ENCODE measurements at places on chromosomes 3 and 15. TPM values are rescaled to one million over a fixed set of nuclear protein-coding genes. Genes with fewer than 3 reads are reported as not detected.
A peak's percentile ranks its signal among the peaks of the same experiment; 100 is the strongest.

IL5RA gene
- 0.18 TPM for total RNA-seq

SPATA12 gene
- total RNA-seq: not detected

DNA sequence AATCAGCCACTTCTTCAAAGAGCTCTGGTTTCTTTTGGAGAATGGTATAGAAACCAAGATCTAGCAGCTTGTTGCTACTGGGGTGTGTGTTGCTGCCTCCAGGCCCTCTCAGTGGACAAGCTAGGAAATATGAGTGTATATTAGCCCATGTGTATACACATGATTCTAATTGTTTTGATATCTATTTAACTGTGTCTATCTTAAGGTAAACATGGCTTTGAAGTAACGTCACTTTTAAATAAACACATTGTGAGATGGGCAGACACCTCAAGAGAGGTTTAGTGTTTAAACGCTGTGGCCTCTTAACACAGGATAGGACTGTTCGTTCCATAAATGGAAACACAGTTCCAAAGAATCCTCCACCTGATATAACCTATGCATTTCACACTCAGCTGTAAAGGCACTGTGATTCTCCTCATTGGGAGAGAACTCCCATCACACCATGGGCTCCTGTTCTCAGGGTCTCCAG is 87.0 kb downstream of the GMPS start:
- DNase-seq: no peak
- no peaks in the 10 kb centered on the region for H3K36me3 ChIP-seq
- no peaks in the 10 kb centered on the region for H3K4me1 ChIP-seq

- peak overlapping the region; percentile 72 for H3K27ac ChIP-seq
- no peaks in the 10 kb centered on the region for H3K27me3 ChIP-seq
- no peaks in the 10 kb centered on the region for H3K4me1 ChIP-seq
- DNase-seq: no peak
Observed at GRCh38 chr3:138774529-138775253, 60.0 kb downstream of the PIK3CB start.

- H3K36me3 ChIP-seq: no peaks in the 10 kb centered on the region
- no peak for DNase-seq
- H3K4me1 ChIP-seq: no peaks in the 10 kb centered on the region
- H3K4me3 ChIP-seq: no peak overlapping the region
- no peaks in the 10 kb centered on the region for H3K27me3 ChIP-seq
Observed at GRCh38 chr3:197168606-197169005, 129.8 kb downstream of the DLG1 start.

DNA sequence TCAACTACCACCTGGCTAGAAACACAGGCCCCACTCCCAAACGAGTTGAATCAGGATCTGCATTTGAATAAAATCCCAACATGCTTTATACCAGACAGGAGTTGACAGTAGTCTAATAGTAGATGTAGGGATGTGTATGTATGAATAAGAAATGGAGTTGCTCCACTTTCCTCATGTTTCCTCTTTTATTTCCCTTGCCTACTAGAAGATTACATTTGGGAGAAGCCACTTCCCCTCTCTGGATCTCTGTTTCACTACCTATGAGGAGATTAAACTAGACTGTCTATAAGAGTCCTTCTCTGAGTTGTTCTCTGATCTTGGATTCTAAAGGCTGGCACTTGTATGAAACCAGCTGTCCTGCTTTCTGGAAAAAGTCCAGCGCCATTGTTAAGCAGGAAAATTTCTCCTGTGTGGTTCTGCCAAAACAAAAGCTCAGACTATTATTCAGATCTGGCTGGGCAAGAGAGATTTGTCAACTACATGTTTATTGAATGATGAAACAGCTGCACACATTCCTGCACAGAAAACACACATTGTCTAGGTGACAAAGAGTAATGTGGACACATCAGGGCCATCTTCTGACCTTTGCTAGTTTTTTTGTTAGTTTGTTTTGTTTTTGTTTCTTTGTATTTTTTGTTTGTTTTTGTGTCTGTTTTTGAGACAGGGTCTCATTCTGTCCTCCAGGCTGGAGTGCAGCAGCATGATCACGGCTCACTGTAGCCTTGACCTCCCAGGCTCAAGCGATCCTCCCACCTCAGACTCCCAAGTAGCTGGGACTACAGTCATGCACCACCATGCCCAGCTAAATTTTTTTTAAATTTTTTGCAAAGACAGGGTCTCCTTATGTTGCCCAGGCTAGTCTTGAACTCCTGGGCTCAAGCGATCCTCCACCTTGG is 29.9 kb downstream of the ACP3 start:
- no peaks in the 10 kb centered on the region for H3K27me3 ChIP-seq
- H3K4me1 ChIP-seq: no peaks in the 10 kb centered on the region
- no peak for DNase-seq
- H3K36me3 ChIP-seq: no peaks in the 10 kb centered on the region
- H3K27ac ChIP-seq: no peak overlapping the region
- no peak overlapping the region for H3K4me3 ChIP-seq

DNA sequence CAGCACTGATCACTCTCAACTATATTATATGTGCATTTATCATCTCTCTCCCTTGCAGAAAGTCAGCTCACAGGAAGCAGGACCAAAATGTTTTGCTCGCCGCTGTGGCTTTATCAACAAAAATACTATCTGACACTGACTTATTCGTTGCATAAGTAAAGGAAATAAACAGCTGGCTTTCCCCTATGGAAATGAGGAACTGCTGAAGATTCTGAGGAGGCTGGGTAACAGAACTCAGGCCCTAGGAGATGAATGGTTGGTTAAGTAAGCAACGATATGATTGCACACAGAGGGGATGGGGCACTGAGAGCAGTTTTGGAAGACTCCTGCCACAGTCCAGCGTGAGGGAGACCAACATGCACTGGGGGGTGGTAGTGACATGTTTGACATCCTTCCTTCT is 181.1 kb downstream of the STT3B start:
- H3K27me3 ChIP-seq: no peaks in the 10 kb centered on the region
- no peaks in the 10 kb centered on the region for H3K4me1 ChIP-seq
- DNase-seq: no peak
- H3K27ac ChIP-seq: no peak overlapping the region
- no peaks in the 10 kb centered on the region for H3K36me3 ChIP-seq

DNA sequence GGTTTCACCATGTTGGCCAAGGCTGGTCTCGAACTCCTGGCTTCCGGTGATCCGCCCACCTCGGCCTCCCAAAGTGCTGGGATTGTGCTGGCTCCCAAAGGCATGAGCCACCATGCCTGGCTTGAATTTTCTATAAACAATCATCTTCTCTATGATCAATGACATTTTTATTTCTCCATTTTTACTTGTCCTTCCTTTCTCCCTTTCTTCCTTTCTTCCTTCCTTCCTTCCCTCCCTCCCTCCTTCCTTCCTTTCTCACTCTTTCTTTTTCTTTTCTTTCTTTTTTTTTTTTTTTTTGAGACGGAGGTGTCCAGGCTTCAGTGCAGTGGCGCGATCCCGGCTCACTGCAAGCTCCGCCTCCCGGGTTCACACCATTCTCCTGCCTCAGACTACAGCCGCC is 8.6 kb upstream of the KPNA1 start:
- H3K4me3 ChIP-seq: no peak overlapping the region
- no peaks in the 10 kb centered on the region for H3K4me1 ChIP-seq
- DNase-seq: no peak
- no peaks in the 10 kb centered on the region for H3K27me3 ChIP-seq
- no peaks in the 10 kb centered on the region for H3K36me3 ChIP-seq

DNA sequence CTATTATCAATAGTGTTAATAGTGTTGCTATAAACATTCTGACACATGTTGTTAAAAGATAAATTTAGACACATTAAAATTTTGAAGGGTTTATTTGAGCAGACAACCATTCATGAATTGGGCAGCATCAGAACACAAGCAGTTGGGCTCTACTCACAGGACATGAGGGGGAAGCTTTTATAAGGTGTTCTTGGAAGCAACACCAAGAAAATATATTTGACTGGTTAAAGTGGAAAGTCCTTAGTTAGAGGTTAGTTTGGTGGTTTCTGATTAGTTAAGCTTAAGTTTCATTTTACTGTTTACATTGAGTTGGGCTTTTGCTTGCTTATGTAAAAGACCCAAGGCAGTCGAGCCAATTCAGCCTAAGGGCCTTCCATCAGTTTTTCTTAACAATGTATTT is 220.7 kb downstream of the CD47 start:
- no peaks in the 10 kb centered on the region for H3K27me3 ChIP-seq
- no peaks in the 10 kb centered on the region for H3K4me1 ChIP-seq
- H3K27ac ChIP-seq: no peak overlapping the region
- DNase-seq: no peak
- H3K36me3 ChIP-seq: no peaks in the 10 kb centered on the region

DNA sequence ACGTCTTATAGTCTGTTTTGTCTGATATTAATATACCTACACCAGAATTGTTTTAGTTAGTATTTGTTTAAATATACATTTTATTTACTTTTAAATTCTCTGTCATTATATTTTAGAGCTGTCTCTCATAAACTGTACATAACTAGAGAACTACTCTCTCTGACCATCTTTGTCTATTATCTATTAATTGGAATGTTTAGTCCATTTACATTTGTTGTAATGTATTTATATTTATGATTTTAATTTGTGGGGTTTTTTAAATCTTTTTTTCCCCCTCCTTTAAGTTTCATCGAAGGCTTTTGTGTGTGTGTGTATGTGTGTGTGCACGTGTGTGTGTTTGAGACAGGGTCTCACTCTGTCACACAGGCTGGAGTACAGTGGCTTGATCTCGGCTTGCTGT is 47.1 kb downstream of the ITPR1 start:
- H3K27ac ChIP-seq: no peak overlapping the region
- DNase-seq: no peak
- H3K36me3 ChIP-seq: no peaks in the 10 kb centered on the region

- no peaks in the 10 kb centered on the region for H3K4me1 ChIP-seq
- no peaks in the 10 kb centered on the region for H3K27me3 ChIP-seq
- H3K36me3 ChIP-seq: no peaks in the 10 kb centered on the region
- H3K4me3 ChIP-seq: no peak overlapping the region
- no peak overlapping the region for H3K27ac ChIP-seq
- no peak for DNase-seq
Observed at GRCh38 chr15:79339588-79340314, 28.8 kb downstream of the TMED3 start.

- no peak overlapping the region for H3K27ac ChIP-seq
- peaks cover 6% of the 10 kb centered on the region for H3K4me1 ChIP-seq
- H3K27me3 ChIP-seq: no peaks in the 10 kb centered on the region
- DNase-seq: no peak
Observed at GRCh38 chr3:7382293-7383010, 521.5 kb downstream of the GRM7 start.

DNA sequence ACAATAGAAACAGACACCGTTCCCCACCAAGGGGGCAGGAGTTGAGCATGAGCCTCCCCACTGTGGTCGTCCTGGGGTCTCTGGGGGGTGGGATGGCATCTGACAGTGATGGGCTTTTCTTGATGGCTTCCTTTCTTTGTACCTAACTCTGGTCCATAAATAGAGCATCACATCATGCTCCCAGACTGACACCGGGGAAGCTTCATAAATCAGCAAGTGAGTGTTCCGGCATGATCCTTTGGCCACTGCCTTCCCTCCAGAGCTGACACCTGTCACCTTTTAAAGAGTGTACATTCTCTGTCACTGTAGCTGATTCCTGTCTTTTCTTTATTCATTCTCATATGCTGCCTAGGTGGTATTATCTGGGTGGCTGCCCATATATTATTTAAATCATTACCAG is 129.9 kb downstream of the ROBO2 start:
- H3K36me3 ChIP-seq: no peaks in the 10 kb centered on the region
- no peaks in the 10 kb centered on the region for H3K27me3 ChIP-seq
- no peaks in the 10 kb centered on the region for H3K4me1 ChIP-seq
- H3K4me3 ChIP-seq: no peak overlapping the region
- H3K27ac ChIP-seq: no peak overlapping the region
- DNase-seq: no peak

DNA sequence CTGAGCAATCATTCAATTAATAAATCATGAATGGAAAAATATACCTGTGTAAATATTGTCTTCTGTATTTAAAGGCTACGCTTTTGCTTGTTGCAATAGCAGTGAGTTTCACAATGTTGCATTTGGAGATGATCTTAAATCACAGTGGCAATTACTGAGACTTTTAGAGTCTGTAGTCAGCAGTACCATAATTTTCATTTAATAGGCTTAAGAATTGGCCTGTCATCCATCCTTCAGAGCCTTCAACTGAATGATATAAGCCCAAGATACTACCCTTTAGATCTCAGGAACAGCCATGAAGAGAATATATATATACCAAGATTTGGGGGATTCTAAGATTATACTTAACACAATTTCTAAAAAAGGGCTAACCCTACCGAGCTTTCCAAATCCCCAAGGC is 458.1 kb downstream of the GBE1 start:
- no peak for DNase-seq
- no peak overlapping the region for H3K27ac ChIP-seq
- no peaks in the 10 kb centered on the region for H3K27me3 ChIP-seq
- no peaks in the 10 kb centered on the region for H3K4me1 ChIP-seq

GRCh38 chr3:122577409-122578031 is at the start of gene PARP15:
TSS of gene PARP15 (plus strand) at chr3:122577650. CDS start at chr3:122577668, 18 bp downstream.
- no peak within 1 kb of the TSS for H3K4me3 ChIP-seq
- H3K36me3 ChIP-seq: no peaks in the 10 kb centered on the region
- H3K27ac ChIP-seq: no peak within 1 kb of the TSS
- DNase-seq: peak; percentile 46
- H3K4me1 ChIP-seq: no peaks in the 10 kb centered on the region

DNA sequence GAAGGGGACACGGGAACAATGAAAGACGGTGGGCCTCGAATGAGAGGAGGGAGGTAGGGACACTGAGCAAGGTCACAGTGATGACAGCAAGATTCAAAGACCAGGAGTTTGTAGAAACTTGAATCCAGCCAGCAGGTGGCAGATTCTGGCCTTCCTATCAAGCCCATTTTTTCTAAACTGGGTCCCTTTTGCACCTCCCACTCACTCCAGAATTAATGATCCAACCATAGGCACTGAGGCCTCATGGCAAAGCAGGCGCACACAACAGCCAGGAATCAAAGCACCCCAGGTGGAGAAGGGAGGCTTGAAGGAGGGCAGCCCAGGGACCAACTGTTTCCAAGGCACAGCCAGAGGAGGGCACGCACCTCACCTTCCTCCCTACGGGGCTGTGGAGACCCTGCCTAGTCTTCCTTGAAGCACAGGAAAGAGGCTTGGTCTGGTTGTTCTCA is 90.2 kb downstream of the ANP32A start:
- H3K36me3 ChIP-seq: no peaks in the 10 kb centered on the region
- no peak overlapping the region for H3K4me3 ChIP-seq
- no peak overlapping the region for H3K27ac ChIP-seq

DNA sequence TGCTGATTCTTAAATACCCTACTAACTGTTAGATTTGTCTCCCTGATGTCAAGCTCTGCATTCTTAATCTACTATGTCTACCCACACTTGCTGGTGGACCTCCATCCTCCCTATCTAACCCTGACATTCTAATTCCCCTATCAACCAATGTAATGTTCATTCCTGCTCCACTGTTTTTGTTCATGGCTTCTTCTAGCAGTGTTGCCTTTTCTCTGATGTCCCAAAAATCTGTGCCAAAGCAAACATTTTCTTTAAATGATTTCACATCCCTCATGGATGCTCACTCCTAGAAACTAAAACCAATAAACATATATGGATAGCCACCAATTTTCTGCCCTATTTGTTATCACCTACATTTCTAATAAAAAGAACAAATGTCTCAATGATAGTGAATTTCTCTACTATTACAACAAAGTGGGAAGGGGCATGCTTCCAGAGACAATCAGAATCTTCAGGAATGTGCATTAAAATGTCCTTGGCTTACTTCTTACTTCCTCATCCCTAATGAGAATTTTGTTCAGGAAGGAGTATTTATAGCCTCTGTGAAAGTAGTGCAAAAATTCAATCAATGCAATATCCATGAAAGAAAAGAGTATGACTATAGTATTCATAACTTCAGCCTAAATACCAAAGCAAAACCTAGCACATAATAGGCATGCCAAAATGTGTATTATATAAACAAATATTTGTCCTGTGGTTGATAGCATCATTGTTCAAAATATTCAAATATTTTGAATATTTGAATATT is 273.3 kb downstream of the ZNF385D start:
- no peak for DNase-seq
- H3K4me1 ChIP-seq: peaks cover 8% of the 10 kb centered on the region
- no peak overlapping the region for H3K4me3 ChIP-seq
- no peak overlapping the region for H3K27ac ChIP-seq
- no peaks in the 10 kb centered on the region for H3K27me3 ChIP-seq
